NCI-H2171 (cell line): ENCODE measurements at places on chromosomes 4 and X.

DNA sequence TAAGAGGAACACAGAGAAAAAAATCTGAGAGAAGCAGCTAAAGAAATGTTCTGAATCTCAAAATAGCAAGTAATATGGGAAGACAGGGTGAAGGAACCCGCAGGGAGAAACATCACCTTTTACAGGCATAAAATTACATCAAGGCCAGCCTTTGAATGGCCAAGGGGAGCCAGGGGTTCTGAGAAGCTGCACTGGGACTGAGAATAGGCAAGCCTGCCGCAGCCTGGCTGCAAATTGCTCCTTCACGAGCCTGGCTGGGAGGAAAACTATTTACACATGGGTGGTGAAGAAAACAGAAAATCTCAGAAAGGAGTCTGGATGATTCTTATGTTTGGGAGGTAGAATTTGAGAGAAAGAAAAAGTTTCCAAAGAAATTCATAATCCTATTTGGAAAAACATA lies 74.5 kb upstream of the QRFPR start:
- no peak for DNase-seq

GRCh38 chrX:31136144-31136611 lies 64.3 kb upstream of the FTHL17 start:
- no peak for DNase-seq

DNA sequence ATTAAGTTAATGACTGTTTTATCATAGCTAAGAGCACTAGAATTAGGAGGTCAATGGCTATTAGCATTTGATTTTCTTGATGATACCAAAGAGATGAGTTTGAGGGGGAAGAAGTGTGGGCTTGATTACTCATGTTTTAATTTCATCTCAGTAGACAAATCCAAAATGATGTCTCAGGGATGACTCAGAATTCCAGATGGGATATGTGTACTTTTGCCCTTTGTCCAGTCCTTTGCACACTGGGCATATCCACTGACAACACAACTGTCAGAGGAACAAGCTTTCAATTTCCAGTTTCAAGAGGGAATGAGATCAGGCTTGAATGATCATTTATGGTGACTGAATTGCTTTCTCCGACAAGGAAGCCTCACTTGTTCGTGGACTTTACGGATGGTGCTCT lies 325.3 kb upstream of the FTHL17 start:
- DNase-seq = no peak

- no peak for DNase-seq
These were observed 32.7 kb downstream of the ALPK1 start for GRCh38 chr4:112329672-112330375.

- DNase-seq = no peak
These were observed 294.9 kb upstream of the BOD1L1 start for GRCh38 chr4:13922459-13922858.

DNA sequence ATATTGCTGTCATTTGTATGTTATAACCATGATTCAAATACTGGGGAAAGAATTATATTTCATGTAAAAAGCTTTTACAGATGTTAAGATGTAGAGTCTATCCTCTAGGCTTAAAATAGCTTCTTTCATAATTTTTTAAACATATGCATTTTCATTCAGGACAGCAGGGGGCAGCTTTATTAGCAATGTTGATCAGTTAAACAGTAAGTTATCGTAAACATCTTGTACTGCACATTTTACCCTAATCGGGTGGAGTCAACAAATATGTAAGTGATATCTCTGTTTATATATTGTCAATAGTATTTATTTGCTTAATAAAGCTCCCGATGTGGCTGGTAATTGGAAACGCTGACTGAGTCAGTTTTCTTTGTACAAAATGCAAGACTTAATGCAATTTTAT lies 142.5 kb upstream of the MED14 start:
- no peak for DNase-seq

GRCh38 chrX:15321447-15321846 lies 6.0 kb upstream of the ASB11 start:
- no peak for DNase-seq

DNA sequence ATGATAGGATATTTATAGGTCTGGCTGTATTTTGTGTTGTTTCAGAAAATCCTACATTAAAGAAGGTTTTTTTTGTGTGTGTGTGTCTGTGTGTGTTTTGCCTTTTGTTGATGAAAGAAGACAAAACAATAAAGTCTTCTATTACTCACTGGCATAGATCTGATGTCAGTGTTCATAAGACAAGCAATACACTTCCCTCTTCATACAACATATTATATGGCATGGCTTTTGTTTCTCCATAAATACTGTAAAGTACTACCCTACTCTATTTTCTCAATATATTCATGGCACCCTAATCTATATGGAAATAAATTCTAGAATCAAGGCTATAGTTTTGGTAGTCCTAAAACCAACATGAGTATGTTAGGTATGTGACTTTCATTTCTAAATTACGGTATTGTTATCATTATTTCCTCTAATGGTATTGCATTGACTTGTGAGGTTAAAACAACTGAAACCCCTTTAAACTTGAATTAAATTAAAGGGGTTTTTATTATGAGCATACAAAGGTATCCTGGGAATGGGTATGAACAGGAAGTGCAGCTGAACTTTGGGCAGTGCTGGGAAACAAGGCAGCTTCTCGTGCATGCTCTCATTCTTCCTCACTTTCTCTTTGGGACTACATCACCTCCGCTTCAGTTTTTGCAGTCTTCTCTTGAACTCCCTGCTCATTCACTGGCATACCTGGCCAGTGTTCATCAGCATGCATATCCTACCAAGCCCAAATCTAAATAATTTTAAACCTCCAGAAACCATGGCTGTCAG lies 70.5 kb upstream of the PRSS48 start:
- DNase-seq = no peak

DNA sequence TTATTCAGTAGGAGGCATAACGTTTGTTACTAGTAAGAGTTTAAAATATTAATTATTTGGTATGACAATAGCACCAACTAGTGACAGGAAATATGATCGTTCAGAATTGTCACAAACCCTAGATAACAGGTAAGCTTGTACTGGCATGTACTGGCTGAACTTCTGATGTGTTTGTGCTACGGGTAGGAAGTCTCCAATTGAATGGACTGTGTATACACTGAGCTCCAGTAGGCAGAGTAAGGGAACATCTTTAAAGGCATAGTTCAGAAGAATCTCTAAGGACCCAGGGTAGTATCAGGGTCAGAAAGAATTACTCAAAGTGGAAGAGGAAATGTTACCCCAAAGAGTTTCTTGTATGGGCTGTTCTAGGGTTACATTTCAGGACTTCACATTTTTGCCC lies 230.4 kb downstream of the EDA2R start:
- no peak for DNase-seq

- no peak for DNase-seq
These were observed 111.7 kb downstream of the PABPC4L start for GRCh38 chr4:134089885-134090284.

- no peak for DNase-seq
These were observed 6.6 kb upstream of the GASK1B start for GRCh38 chr4:158179465-158179864.

DNA sequence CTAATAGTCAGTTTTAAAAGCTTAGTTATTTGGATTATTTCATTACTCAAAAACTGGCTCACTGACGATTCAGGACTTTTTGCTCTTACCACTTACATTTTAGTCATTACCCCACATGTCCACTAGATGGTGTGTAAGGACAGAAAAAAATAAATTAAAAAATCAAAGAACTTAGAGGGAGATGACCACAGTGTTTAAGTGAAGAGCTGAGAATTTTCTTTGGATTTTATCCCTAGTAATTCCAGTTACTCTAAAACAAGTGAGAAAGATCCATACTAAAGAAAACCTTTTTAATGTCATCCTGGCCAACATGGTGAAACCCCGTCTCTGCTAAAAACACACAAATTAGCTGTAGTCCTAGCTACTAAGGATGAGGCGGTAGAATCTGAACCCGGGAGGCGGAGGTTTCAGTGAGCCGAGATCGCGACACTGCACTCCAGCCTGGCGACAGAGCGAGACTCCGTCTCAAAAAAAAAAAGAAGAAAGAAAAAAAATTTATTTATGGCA lies 26.4 kb upstream of the TMPRSS11B start:
- no peak for DNase-seq

DNA sequence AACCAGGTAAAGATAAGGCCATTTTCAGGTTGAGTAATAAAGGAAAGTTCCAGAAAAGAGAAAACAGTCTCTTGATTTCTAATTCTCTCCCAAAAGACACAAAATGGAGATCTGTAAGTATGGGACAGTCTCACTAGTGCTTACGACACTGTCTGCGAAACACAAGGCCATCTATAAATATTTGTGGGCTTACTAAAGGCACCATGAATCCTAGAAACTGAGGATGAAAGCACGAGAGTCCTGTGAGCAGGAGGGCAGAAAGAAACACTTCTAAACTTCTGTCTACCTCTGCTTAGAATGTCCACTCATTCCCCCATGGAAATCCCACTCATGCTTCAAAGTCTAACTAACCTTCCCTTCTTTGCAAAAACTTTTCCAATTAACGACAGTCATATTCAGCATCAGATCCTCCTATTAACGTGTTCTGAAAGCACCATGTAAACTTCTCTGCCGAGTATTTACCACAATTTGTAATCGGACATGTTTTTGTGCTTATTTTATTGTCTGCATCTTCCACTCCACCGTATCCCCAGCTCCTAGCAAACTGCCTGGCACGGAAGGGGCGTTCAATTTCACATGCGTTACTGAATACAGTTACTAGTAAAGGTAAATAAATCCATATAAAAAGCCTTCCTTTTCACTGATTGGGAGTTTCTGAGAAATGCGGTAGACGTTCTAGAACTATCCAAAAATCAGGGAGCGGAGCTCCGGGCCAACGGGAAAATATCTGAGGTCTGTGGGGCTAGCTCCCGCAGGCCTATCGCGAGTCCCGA lies 665 bp downstream of the PSMD10 start:
- no peak for DNase-seq

DNA sequence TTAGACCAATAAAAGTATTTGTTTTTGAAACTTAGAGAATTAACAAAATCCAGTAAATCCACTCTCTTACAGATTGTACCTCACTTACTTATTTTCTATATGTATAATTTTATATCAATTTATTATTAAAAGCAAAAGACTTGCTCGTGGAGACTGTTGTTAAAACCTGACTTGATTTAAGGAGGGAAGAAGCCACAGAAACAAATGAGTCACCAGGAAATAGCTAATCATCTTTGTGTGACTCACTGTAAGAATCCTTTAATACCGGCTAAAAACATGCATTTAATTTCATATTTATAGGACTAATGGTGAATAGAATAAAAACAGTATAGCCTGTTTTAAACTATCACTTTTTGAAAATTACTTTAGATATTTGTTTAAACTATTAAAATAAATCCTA lies 29.9 kb upstream of the UBE2NL start:
- DNase-seq = no peak

GRCh38 chr4:185221491-185221890 lies 12.1 kb downstream of the SNX25 start:
- DNase-seq = no peak

- DNase-seq = no peak
These were observed 9.0 kb downstream of the RNF150 start for GRCh38 chr4:141124224-141124623.

GRCh38 chr4:108730579-108730978 lies 32.3 kb downstream of the ETNPPL start:
- DNase-seq = no peak

- DNase-seq = no peak
These were observed at the start of gene CCDC160 for GRCh38 chrX:134236626-134237614. TSS of gene CCDC160 (plus strand) at chrX:134237182. CDS start at chrX:134244801, 7,619 bp downstream.

GRCh38 chr4:76546759-76547742 lies 112.0 kb downstream of the SHROOM3 start:
- DNase-seq = no peak

GRCh38 chrX:154458116-154458953 lies at the start of gene PLXNA3:
TSS of gene PLXNA3 (plus strand) at chrX:154458281. CDS start at chrX:154460184, 1,903 bp downstream.
- DNase-seq = no peak

GRCh38 chr4:8303485-8304281 lies 34.1 kb downstream of the HTRA3 start:
- no peak for DNase-seq

DNA sequence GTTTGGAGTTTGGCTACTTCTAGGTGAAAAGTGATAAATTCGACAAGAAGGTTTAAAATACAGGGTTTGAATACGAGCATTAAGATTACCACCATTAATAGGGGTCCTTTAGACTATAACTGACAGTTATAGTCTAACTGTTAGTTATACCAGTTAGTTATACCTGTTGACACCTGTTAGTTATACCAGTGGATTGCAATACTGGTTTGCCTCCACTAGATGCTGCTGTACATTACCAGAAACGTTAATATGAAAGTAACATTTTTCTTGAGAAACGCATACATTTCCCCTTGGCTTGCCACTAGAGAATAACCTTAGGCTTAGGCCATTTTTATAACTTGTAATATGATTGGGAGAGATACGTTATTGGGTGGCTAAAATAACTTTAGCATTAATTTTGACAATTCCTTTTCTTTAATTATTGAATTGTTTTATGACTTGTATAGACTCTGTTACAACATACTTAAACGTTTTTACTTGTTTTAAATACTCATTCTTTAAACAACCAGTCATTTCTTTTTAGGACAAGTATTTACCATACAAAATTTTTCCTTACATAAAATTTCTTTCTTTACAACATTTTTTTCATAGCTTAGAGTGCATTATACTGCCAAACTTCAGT lies 911.2 kb downstream of the FSTL5 start:
- DNase-seq = no peak

DNA sequence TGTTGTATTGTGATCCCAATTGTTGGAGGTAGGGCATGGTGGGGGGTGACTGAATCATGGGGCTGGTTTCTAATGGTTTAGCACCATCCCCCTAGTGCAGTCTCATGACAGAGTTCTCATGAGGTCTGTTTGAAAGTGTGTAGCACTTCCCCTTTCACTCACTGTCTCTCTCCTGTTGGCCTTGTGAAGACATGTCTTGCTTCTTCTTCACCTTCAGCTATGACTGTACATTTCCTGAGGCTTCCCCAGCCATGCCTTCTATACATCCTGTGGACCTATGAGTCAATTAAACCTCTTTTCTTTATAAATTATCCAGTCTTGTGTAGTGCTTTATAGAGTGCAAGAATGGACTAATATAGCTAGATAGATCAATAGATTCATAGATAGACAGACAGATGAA lies 230.0 kb downstream of the MAGEE1 start:
- no peak for DNase-seq

DNA sequence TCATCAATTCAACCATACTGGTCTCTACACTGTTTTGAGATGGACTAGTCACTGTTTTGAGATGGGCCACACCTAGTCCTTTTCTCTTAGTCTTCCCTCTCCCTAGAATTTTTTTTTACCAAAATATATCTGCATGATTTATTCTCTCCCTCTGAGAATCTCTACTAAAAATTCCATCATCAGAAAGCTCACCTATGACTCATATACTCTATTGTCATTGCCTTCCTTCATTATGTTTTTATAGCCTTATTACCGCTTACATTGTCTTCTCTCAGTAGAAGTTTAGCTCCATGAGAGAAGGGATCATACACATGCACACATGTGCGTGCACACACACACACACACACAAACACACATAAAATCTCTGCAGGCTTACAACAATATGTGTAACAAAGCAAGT lies 303.6 kb downstream of the PCDH10 start:
- no peak for DNase-seq

- DNase-seq = no peak
These were observed 4.4 kb upstream of the SMIM43 start for GRCh38 chr4:121769341-121769740.
